ENCODE measurements at places on chromosomes 12 and 14. TPM values are rescaled to one million over a fixed set of nuclear protein-coding genes. Genes with fewer than 3 reads are reported as not detected.

- no peak for DNase-seq
These were observed 219.5 kb downstream of the TBX5 start for GRCh38 chr12:114186241-114187002.

GRCh38 chr14:52131640-52132320, 62.9 kb upstream of the NID2 start:
- DNase-seq = peak; percentile 87

GRCh38 chr12:1583421-1584078, 10.8 kb downstream of the FBXL14 start:
- peak; percentile 86 for DNase-seq

- DNase-seq = peak; percentile 46
These were observed 8.3 kb downstream of the DIO2 start for GRCh38 chr14:80202888-80203562.

DNA sequence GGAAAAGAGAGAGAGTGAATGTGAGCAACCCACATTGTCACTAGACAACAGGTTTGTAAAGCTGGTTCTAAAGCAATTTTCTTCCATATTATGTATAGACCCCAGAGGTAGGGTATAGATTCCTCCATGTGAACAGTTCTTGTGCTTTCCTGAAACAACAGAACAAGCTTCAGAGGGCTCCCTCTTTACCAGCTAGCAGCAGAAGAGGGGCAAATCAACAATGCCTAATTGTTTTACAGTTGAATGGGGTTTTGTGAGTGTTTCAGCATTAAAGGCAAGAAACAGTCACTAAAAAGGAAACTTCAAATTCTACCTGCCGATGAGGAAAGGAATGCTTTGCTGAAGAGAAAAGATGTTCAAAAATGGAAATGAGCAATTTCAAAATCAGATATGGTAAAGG, 341.2 kb upstream of the KITLG start:
- DNase-seq = no peak

Gene NINJ2
- total RNA-seq = not detected

DNA sequence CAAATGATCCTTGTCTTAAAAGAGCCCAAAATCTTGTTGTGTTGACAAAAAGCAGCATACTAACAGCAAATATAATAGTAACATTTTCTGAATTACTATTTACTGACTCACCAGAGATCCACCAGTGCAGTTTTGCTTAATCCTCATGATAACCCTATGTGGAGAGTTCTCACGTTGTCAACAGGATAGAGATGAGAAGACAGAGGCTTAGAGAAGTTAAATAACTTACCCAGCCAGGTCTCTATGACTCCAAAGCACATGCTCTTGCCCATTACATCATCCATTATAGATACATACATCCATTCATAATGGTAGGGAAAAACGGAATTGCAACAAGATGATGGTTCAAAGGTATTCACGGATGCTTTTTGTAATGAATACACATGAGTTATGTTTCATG, 111.9 kb downstream of the PAX9 start:
- DNase-seq = no peak

- DNase-seq = no peak
These were observed 343.1 kb upstream of the TMPO start for GRCh38 chr12:98172304-98172703.

Gene FOXM1
- 45.8 TPM for total RNA-seq

Gene AKAP5
- 1.5 TPM for total RNA-seq

DNA sequence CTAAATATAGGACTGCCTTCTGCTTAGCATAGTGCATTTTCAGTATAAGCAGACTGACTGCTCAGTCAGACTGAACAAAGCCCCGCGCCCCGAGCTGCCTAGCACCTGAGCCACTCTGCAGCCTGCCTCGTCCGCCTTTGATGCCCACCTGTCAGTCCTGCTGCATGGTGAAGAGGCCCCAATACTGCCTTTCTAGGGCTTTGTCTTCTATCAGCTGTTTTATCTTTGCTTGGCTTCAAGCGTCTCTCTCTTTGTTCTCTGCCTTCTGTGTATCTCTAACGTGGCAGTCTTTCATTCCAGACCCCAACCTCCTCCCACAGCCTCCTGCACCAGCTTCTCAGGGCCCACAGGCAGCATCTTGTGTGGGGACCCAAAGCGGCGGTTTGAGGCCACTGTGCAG, 1001.0 kb downstream of the VRK1 start:
- no peak for DNase-seq

DNA sequence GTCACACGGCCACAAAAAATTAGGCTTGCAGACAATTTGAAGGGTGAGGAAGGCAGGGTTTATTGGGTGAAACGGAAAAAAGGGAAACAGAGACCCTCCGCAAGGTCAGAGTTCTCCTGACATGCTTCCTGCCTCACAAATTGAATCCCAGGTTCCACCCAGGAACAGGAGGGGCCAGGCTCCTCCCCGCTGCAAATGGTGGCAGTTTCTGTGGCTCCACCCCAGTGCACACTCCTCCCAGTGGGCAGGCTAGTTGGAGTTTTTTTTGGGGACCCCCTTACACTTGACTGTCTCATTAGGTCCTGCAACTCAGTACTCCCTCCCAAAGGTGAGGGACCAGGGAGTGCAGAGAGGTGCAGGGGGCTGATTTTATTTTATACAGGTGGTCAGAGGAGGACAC, 39.4 kb upstream of the PPP1CC start:
- DNase-seq = no peak

DNA sequence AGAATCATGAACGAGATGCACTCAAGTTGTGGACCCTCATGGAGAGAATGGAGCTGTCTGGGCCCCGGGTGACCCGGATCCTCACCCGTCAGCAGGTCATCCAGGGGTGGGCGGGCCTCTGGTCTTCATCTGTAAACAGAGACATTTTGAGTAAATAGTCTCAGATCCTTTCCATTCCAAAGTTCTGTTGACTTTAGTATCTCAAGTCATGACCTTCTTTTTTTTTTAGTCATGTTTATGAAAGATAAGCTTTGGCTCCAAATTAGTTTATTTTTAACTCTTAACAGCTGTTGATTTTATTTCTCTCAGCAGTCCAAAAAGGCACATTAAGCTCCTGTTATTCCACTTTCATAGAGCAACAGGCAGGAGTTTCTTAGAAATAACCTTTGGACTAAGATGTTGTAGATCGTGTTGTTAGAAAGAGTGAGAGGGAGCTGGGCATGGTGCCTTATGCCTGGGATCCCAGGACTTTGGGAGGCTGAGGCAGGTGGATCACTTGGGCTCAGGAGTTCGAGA, 48.9 kb upstream of the AMN start:
- no peak for DNase-seq

- no peak for DNase-seq
These were observed 39.9 kb upstream of the DHRS7 start for GRCh38 chr14:60204843-60205774.

DNA sequence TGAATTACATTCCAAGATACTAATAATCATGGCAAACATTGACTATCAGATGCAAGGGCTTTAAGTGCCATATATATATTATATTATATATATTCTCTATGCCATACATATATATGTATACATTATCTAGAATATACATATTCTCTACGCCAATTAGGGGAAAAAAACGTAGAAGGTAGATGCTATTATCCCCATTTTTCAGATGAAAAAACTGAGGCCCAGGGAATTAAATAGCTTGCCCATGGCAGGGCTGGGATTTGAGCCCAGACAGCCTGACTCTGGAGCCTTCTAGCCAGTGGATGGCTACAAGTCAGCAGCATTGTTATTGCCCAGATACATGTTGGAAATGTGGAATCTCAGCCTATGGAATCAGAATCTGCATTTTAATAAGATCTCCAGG, 116.0 kb upstream of the BTG1 start:
- DNase-seq = no peak

Gene RESF1
- total RNA-seq = 14.3 TPM

Gene GPR68
- 0.04 TPM for total RNA-seq

Gene SLIRP
- 508 TPM for total RNA-seq

DNA sequence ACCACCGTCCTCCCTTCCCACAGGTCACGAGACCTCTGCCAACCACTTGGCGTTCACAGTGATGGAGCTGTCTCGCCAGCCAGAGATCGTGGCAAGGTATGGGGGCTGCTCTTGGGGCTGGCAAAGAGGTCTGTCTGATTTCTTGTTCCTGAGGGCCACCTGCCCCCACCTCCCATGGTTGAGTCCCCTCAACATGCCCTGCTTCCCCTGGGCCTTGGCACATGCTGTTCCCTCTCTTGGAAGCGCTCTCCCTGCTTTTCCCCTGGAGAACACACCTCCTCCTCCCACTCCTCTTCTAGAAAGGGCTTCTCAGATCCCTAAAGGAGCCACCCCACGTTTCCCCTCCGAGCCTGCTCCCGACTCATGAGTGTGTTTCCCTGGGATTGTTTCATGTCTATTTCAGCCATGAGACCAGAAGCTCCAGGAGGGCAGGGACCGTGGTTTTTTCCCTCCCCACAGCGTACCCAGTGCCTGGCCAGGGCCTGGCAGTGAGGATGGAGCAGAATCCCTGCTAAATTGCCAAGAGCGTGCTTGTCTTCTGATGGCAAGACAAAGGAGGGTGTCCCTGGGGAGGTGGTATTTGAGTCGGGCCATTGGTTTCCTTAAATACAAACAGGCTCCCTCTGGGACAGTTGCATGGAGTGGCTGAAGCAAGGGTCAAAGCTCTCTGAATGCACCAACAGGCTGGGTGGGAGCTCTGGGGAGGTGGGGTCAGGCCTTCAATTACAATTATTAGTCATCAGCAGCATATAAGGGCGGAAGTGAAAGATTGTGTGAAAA, 34.1 kb downstream of the CYP46A1 start:
- no peak for DNase-seq

- no peak for DNase-seq
These were observed 261.4 kb downstream of the DIO2 start for GRCh38 chr14:79949906-79950305.

Measured in H4 (cell line).